GF-D8 (cell line): ENCODE measurements at places on chromosomes 3 and 15.
A peak's percentile ranks its signal among the peaks of the same experiment; 100 is the strongest.

DNA sequence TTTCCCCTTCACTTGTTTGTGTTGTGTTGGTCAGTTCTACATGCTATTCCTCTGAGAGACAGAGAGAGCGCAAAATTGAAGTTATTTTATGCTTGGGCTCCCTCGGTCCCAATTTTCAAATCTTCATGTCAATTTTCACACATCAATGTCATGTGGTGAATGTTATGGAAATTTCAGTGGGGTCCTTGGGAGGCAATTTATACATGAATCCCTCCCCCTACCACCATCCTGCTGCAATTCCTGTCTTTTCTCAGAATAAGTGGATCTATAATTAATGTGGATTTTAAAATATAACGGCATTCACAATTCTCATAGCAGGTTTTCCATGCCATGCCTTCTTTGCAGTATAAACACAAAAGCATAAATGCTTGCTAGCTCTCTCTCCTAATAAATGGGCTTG lies 499.9 kb downstream of the MCTP2 start:
- no peak for DNase-seq

DNA sequence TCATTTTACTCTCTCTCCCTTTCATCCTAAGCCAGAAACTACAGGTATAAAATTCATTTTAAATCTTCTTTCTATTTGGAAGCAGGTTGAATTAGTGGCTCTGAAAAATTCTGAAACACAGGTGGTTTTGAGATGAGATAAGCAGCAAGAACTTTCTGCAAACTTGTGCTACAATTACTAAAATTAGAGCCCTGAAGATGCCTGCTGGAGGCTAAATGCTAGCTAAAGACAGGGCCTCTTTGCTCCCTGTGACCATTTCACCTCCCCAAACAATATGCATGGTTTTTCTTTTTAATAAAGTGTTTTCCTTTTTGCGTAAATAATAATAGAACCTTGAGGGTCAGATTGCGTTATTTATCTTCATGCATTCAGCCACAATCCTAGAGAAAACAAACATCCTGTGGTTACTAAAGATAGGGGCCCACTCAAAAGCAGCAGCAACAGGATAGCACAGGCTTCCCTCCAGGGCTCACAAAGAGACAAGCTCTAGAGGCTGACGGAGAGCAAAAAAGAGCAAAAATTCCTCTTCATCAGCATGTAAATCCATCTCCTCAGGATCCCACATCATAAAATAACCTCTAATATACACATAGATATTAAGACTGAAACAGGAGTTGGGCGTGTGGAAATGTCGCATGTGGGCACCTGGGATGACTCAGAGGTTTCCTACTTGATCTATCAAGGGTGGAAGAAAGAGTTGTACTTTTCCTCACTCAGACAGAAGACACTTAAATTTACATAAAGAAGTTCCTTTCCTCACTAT lies 26.5 kb upstream of the CP start:
- DNase-seq = no peak

GRCh38 chr3:189978753-189979152 lies 141.9 kb downstream of the P3H2 start:
- no peak for DNase-seq

DNA sequence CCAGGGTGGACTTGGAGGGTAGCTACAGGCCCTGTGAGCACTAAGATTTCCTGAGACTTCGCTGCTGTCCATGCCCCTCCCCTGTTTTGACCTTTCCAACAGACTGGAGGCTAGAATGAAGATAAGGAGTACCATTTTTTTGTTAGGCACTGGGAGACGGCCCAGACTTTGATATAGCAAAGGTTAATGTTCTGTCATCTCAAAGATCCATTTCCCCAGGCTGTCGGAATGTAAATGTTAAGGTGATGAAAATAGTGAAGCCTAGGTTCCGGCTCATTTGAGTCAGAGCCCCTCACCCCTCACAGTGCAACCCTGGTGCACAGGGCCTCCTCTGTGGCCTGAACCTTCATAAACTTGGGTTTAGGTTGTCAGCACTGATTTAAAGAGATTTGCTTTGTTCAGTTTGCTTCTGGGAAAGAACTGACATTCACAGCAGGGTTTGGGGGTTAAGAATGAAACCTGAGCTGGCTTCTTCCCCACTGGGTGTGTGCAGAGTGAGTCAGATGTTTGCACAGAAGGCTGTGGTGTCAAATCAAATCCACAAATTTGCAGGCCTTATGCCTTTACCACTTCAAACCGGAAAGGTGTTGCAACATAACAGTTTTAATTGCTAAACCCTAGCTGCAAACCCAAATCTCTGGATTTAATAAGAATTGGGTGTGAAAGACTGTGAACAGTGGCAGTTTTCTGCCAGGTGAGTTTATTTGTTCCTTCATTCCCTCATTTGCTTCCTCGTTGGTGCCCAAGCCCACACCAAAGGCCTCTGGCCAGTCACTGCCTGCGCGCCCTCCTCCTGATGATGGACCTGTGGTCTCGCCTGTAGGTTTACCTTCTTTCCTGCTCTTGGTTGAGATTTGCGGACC lies 20.6 kb upstream of the KCTD6 start:
- peak; percentile 76 for DNase-seq

GRCh38 chr3:109026821-109027220 lies 73.1 kb upstream of the GUCA1C start:
- no peak for DNase-seq

DNA sequence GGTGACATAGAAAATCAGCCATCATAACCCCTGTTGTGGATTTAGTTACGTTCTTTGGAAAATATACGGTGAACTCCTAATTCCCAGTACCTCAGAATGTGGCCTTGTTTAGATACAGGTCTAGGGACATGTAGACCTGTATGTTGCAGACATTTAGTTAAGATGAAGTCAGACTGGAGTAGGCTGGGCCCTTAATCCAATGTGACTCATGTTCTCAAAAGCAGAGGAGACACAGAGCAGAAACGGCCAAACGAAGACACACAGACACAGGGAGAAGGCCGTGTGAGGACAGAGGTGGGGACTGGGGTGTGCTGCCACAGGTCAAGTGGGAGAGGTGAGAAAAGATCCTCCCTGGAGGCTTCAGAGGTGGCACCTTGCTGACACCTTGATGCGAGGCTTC lies 119.0 kb upstream of the PROK2 start:
- no peak for DNase-seq

- DNase-seq = no peak
These were observed 287.1 kb downstream of the NAALADL2 start for GRCh38 chr3:175146258-175146657.

- no peak for DNase-seq
These were observed 16.8 kb downstream of the NR1D2 start for GRCh38 chr3:23961913-23962312.

GRCh38 chr15:62749036-62749815 lies 293.3 kb upstream of the TPM1 start:
- DNase-seq = no peak

- no peak for DNase-seq
These were observed 56.4 kb downstream of the ZBTB20 start for GRCh38 chr3:115090712-115091111.

DNA sequence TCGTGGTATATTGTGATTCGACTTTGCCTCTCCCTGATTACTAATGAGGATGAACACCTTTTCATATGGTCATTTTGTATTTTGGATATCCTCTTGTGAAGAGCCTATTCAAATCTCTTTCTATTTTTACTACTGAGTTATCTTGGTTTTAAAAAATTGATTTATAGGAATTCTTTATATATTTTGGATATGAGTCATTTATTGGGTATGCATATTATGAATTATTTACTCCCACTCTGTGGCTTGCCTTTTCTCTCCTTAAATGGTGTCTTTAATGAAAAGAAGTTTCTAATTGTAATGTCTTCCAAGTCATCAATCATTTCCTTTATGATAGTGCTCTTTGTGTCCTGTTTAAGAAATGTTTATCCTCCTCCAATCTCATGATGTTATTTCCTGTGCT lies 191.5 kb upstream of the DPH6 start:
- no peak for DNase-seq

DNA sequence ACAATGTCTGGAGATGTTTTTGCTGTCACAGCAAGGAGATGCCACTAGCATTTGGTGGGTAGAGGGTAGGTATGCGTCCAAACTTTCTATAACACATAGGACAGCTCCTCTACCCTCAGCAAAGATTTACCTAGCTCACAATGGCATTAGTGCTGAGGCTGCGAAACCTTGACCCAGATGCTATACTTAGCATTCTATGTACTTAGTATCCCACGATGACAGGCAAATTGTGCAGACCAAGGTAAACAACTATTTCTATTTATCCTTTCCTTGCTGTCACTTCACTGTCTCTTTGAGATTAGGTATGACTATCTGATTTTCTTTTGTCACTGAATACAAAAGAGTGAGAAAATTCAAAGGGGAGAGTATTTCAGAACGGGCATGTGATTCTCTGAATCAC lies 265.2 kb upstream of the ZNF385D start:
- DNase-seq = no peak

GRCh38 chr3:106299300-106300098 lies 430.7 kb upstream of the CBLB start:
- no peak for DNase-seq

- DNase-seq = no peak
These were observed 77.5 kb downstream of the BOC start for GRCh38 chr3:113288881-113289280.

DNA sequence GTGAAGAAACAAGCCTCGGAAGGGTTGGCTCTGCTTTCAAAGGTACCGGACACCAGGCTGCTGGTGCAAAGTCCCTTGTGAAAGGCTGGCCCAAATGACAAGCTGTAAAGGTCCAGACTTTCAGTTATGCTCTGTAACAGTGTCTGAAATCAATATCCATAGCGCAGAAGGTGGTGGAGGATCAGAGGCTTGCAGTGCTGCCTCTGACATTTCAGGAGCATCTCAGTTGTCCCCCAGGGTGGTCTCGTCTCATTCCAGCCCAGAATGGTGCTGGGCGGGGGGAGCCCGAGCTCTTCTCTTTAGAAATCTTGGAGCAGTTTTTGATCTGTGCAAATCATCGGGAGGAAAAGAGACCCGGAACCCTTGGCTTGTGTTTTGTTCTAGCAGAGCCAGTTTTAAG lies 402.3 kb upstream of the RGMA start:
- DNase-seq = no peak

DNA sequence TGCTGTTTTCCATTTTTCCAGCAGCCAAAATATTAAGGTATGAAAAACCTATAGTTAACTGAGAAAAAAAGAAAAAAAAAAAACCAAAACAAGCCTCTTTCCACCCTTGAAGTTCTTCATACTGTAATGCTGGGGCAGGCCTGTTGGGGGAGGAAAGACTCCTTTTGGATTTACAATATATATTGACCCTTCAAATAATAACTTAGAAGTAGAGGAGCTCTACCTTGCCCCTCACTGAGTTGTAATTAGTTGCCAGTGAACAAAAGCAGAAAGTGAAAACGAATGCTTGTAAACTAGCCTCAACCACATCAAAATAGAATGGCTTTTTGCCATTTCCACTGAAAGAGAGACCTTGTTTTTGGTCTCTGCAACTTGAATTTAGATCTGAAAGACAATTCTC lies 326.6 kb downstream of the NR2F2 start:
- no peak for DNase-seq

DNA sequence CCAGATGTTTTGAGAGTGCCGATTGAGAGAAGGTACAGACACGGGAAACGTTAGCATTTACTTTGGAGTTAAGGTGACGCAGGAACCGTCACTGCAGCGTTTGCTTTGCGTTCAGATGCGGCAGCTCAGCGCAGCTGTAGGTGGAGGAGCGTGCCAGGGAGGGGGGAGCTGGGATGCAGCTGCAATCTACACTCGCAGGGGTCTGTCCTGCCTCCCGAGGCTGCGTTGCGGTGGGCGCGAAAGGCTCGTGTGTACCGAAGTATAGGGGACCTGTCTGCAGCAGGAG lies 425 bp upstream of the FYTTD1 start:
- DNase-seq = peak; percentile 36

DNA sequence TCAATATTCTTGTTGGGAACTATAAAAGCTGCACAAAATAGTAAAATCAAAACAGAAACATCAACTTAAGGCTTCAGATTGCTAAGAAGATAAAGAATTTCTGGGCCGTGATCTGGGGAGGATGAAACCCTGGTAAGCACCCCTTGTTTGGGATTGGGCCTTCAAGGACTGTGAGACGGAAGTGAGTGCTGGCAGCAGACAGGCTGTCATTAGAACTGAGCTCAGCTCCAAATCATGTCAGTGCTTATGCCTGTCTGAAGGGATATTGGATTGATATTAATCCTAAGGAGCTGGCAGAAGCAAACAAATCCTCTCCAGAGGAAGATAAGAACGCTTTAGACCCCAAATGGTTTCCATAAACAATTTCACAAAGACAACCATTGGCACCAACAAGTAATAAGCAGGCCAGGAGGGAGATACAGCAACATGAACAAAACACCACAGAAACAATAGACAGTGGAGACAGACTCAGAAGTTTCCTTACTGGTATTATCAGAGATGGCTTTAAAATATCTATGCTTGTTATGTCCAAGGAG lies 72.6 kb upstream of the CTXND1 start:
- no peak for DNase-seq

DNA sequence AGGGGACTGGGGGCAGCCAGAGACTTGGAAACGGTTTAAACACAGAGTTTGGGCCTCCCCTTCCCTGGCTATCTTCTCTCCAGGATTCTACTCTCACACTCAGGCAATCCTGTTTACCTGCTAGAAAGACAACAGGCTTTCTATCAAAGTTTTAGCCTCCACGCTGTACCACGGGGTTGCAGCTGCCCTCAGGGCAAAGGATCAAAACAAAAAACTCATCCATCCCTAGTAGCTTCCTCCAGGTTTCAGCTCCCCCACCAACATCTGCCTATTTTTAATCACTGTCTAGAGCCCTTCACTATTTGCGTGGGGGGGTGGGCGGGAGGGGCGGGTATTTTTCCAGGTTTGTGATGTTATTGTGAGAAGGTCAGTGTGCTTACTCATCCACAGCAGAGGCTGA lies 286.8 kb upstream of the TRIM42 start:
- DNase-seq = no peak

DNA sequence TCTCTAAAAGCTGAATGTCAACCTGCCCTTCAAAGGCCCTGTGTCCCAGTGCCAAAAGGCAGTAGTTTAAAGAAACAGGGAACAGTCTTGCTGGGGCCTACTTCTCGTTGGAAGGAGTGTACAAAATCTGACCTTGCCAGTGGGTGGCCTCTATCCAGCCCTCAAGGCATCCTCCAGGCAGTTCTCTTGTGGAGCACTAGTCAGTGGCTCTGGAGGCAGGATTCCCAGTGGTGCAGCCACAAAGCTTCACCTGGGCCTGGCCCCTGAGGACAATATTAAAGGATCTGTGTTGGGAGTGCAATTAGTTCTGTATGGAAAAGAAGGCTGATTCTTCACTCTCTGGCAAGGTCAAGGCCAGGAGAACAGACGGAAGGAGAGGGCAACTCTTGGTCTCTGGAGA lies 237.8 kb upstream of the ADAMTS9 start:
- no peak for DNase-seq

GRCh38 chr15:62545467-62546227 lies 380.6 kb upstream of the C2CD4B start:
- no peak for DNase-seq

DNA sequence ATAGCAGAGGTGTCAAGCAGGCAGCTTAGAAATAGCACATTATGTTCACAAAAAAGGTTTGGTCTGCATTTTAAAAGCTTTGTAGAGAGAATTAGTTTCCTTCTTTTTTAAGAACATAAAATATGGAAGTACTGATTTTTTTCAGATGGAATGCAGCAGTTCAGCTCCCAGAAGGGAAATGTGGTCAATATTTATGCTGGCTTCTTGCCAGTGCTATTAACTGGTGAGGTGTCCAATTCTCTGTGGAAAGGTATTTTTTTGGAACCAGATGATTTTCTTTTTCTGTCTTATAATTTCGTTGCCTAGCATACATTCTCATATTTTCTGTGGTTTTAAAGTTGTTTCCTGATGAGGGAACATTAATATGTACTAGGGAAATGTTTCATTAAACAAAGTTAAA lies 211.4 kb upstream of the ZNF385D start:
- DNase-seq = no peak
